ENCODE measurements at places on chromosomes 1 and 21.

GRCh38 chr21:46183910-46184624 lies at the start of gene SPATC1L:
Gene SPATC1L, minus strand, starts transcription at chr21:46184459. Its CDS starts 1,643 bp downstream, at chr21:46182816.
- DNase-seq: peak; percentile 62

- DNase-seq: no peak
Observed at GRCh38 chr1:29584776-29585175, 348.5 kb downstream of the PTPRU start.

DNA sequence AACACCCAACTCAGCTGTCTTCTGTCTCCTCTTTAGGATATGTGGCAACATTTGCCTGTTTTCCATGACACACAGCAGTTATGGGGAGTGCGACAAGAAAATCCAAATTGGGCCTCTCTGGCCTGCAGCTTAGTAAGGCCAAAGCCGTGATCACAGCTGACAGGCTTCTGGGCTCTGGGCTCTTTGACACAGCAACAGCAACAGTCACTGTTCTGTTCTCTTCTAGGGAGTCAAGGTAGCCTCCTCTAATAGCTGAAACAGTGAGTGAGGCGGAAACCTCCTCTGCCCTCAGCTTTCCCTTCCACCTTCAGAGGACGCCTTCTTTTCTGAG lies 19.0 kb downstream of the CLCA1 start:
- DNase-seq: no peak

- DNase-seq: peak; percentile 3
Observed at GRCh38 chr1:83706354-83706938, 292.5 kb downstream of the TTLL7 start.

DNA sequence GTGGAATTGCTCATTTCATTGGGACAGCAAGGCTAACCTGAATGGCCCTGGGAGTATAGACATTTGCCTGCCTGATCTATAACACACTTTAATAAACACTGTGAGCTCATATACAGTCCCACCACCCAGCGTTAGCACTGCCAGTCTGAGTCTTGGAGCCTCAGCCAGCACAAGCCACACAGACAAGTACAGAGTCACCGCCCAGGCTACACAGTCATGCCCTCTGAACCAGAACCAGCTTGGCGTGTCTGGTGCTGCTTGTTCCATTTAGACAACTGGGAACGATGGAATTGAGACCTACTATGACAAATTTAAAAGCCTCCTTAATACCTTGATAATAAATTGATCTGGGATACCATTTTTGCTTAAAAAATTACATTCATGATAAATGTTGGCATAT lies 31.6 kb downstream of the NID1 start:
- DNase-seq: no peak

GRCh38 chr21:16912075-16912474 lies 600.8 kb upstream of the CXADR start:
- DNase-seq: no peak

GRCh38 chr1:20410503-20410902 lies 75.5 kb downstream of the CAMK2N1 start:
- DNase-seq: no peak

DNA sequence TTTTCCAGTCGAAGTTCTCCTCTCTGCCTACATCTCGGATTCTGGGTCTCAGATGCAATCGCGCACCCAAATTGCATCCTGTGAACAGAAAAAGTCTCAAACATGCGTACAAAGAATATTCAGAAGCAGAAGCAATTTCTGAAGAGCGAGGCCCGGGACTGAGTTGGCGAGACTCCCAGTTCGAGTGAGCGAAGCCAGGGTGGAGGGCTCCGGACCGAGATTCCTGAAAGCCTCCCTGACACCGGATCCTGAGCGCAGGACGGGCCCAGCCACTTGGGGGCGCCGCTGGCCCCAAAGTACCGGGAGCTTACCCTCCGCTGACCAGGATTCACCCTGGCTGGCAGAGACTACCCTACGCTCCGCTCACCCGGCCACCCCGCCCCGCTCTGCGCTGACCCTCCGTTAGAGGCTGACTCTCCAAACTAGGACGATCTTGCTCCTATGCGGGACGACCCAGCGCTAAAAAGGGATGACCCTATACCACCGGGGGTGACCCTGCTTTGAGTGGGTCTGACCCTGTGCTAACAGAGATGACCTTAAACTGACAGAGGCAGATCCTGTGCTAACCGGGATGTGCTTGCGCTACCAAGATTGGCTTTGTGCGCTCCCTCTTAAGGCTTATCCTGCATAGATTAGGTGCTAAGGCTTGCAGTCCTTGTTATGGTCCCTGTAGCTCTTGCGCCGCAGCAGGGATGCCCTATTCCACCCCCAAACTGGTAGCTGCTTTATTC lies 12.1 kb downstream of the FOXD2 start:
- DNase-seq: peak; percentile 29

DNA sequence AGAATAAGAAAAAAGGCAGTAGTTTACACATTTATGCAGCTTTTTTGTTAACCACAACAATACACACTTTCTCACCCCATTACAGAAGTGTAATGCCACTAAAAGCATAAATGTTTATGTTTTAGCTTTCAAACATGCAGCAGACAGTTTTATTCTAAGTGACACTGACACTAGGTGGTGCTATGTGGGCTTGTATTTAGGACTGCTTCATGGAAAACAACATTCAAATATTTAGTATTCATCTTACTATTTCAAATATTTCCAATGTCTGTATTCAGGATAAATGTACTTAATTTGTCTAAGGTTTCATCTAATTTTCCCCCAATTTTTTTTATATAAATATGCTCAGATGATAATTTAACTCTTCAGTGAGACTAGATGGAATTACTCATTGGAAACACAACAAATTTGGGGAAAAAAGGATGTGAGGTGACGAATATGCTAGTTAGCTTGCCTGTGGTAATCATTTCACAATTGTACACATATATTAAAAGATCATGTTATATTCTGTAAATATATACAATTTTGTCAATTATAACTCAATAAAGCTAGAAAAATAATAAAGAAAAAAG lies 71.4 kb downstream of the USP1 start:
- no peak for DNase-seq

DNA sequence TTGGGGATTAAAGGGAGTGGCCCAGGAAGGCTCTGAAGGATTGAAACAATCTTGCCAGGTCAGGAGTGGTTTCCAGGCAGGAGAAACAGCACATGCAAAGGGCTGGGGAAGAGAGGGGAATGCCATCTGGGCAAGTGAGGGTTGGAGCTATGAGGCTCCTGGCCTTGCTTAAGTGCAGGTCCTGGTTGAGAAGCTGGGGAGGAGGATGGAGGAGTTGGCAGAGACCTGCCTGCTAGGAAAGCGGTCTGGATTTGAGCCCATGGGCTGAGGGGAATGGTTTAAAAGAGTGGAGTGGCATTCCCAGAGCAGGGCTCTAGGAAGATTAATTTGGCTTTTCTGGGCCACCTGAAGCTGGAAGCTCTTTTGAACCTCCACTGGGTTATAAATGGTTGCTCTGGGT lies 9.2 kb downstream of the IGSF21 start:
- no peak for DNase-seq

DNA sequence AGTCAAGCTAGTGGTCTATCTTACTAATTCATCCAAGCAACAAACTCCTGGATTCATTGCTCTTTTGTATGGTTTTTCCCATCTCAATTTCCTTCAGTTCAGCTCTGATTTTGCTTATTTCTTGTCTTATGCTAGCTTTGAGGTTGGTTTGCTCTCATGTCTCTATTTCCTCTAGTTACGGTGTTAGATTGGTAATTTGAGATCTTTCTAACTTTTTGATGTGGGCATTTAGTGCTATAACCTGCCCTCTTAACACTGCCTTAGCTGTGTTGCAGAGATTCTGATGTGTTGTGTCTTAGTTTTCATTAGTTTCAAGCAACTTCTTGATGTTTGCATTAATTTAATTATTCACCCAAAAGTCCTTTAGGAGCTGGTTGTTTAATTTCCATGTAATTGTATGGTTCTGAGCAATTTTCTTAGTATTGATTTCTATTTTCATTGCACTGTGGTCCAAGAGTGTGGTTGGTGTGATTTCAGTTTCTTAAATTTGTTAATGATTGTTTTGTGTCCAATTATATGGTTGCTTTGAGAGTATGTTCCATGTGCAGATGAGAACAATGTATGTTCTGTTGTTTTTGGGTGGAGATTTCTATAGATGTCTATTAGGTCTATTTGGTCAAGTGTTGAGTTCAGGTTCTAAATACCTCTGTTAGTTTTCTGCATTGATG lies 154.6 kb downstream of the PLPPR5 start:
- no peak for DNase-seq

GRCh38 chr1:156665539-156665938 lies 11.7 kb downstream of the NES start:
- DNase-seq: no peak

GRCh38 chr1:212699625-212700222 lies at the start of gene BATF3:
Gene BATF3, minus strand, starts transcription at chr1:212699840. Its CDS starts 78 bp downstream, at chr1:212699762.
- DNase-seq: peak; percentile 78

DNA sequence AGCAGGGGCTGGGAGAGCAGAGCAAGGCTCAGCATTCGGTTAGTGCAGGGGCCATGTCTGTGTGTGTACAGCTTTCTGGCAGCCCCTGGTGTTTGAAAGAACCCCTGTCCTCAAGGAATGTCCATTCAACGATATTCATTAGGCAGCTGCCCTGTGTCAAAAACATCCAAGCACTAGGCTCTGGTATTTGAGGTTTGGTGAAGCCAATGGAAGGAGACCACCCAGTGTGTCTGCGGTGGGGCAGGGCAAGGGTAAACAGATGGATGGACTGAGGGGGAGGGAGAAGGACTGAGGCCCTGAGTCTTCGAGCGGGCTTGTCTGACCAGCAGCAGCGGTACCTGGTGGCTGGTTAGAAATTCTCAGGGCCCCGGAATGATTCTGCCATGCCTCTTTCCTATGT lies 155.6 kb upstream of the KLHDC7A start:
- no peak for DNase-seq

- DNase-seq: no peak
Observed at GRCh38 chr21:38241029-38241740, 15.6 kb upstream of the KCNJ15 start.

GRCh38 chr1:29983321-29983720 lies 740.1 kb downstream of the MATN1 start:
- no peak for DNase-seq

GRCh38 chr1:19411612-19412011 lies 73.7 kb downstream of the CAPZB start:
- no peak for DNase-seq

DNA sequence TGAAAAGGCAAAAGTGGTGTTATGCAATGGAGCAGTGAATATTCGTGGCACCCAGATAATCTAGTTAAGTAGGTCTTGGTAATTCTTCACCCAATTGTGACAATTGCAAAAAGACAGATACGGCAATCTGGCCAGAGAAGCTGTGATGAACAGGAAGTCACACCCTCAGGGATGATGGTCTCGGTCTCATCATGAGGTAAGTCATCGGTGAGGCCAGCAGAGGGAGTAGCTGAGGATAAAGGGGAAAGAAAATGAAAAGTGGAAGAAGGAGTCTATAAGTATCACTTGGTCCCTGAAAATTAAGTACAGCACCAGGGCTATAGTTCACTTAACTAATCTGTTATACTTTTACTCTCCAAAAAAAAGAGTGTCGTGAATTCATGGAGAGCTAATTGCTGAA lies 258.8 kb upstream of the NCAM2 start:
- DNase-seq: no peak

- DNase-seq: no peak
Observed at GRCh38 chr1:24558902-24559791, 3.3 kb downstream of the NCMAP start.

GRCh38 chr1:234579967-234580366 lies 30.0 kb downstream of the IRF2BP2 start:
- no peak for DNase-seq

GRCh38 chr1:244705261-244706234 lies 52.6 kb downstream of the DESI2 start:
- DNase-seq: no peak

GRCh38 chr1:10939654-10940450 lies 72.6 kb upstream of the TARDBP start:
- peak; percentile 76 for DNase-seq

DNA sequence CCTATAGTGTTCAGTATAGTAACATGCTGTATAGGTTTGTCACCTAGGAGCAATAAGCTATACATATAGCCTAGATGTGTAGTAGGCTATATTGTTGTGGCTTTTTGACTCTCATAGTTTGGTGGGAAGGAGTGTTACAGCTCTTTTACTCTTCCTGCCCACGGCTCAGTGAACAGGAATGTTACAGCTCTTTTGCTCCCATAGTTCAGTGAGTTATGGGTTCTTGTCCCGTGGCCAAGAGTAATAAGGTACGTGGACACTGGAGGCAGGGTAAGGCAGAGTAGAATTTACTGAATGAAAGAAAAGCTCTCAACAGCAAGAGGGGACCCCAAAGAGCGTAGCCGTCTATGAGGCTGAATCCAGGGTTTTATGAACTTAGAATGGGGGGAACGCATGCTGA lies 734.3 kb downstream of the ADGRL2 start:
- no peak for DNase-seq

- peak; percentile 36 for DNase-seq
Observed at GRCh38 chr1:198056255-198056654, 100.5 kb upstream of the NEK7 start.

DNA sequence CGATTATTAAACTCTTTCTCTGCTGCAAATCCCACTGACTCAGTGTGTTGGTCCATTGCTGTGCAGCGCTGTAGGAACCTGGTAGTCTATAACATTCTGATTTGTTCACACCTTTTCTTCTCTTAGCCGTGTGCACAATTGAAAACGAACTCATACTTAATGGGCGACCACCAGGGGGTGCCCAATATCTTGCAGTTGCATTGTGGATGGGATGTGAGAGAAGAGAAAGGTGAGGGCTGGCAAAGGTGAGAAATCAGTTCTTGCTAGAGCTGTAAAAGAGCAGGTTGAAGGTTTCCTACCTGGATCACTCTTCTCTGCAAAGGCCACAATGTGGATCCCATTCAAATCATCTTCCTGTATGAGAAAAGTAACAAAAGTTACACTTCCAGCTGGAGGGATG lies 51.0 kb downstream of the CASQ2 start:
- peak; percentile 51 for DNase-seq

All from activated CD4-positive, alpha-beta T cell treated with anti-CD3 and anti-CD28 coated beads for 48 hours (primary cell).